ENCODE measurements at places on chromosomes 3 and 15. TPM values are rescaled to one million over a fixed set of nuclear protein-coding genes. Genes with fewer than 3 reads are reported as not detected.

GRCh38 chr15:57554063-57554811 lies 37.5 kb upstream of the MYZAP start:
- DNase-seq, result no peak

DNA sequence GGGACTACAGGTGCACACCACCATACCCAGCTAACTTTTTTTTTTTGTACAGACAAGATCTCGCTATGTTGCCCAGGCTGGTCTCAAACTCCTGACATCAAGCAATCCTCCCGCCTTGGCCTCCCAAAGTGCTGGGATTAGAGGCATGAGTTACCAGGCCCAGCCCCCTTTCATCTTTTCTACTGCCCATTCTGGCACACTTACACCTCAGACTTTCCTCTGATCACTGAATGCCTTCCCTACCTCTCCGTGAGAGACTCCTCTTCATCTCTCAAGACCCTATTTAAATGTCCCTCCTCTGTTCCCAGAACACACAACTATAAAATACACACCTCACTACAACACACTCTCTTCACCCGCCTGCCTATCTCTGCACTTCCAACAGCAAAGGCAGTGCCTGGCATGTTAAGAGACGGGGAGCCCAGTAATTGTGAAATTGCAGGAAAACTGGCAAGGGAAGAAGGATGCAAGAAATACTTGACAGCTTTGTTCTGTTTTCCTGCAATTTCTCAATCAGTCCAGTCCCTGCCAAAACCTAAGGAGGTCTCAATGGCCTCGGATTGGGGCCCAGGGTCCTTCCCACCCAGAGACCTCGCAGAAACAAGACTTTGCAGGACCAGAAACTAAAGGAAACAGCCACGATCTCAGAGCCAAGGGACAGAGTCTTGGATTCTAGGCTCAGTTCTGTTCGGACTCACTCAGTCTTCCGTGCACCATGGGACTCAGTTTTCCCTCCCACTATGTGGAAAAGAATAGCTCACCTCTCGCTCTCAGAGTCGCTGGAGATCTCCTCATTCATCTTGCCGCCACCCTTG lies 849 bp downstream of the RRP9 start:
- no peak for DNase-seq

The RTP1 gene
- polyA plus RNA-seq, result not detected

DNA sequence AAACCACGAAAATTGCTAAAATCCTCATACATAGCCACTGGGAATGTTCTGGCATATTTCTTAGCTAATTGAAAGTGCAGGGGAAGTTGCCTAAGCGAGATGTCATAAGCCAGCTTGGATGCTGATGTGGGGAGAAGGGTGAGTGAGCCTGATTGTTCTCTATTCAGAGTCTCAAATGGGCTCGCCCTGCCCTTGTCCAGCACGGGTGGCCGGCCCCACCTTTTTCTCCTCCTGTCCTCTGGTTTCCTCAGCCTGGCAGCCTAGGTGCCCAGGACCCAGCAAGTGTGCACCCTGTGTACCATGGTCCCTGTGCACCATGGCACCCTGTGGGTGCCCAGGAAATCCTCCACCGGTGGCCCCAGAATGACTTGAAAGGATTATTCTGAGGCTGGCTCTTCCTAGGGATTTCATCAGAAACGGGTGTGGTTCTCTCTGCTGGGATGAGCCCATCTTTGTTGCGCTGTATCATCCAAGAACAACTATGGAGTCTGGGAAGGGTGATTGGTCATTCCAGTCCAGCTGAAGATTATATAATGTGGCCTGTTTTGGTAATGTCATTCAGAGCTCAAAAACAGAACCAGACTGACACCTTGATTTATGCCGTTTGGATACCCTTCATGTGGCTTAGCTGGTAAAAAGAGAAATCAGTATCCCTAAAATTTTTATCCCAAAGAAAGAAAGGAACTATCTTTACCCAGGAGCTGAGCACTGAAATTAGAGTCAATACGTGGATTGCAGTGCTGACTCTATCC lies 150.8 kb upstream of the BHLHE40 start:
- no peak for DNase-seq

The WDR49 gene
- polyA plus RNA-seq, result 0.62 TPM

DNA sequence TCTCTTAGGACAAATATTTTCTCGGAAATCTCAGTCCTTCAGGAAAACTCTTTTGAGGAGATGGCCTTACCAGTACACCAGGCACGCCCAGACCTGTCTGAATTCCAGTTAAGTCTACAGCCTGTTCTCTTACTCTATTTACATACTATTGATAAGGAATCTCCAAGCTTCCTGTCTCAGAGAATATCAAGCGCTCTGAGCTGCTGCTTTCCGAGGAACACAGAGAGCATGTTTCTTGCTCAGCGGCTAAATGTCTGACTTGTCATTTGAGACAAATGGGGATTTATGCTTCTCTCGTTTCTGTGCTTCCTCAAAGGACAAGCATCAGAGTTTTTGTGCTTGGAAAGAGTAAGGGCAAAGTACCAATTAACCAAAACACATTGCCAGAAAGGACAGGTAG lies 112.4 kb upstream of the CCDC54 start:
- no peak for DNase-seq

- DNase-seq, result no peak
These were observed 248.5 kb downstream of the PTPRG start for GRCh38 chr3:61809879-61810278.

The ECT2 gene
- 8.5 TPM for polyA plus RNA-seq

The SNX22 gene
- polyA plus RNA-seq, result 60.2 TPM

DNA sequence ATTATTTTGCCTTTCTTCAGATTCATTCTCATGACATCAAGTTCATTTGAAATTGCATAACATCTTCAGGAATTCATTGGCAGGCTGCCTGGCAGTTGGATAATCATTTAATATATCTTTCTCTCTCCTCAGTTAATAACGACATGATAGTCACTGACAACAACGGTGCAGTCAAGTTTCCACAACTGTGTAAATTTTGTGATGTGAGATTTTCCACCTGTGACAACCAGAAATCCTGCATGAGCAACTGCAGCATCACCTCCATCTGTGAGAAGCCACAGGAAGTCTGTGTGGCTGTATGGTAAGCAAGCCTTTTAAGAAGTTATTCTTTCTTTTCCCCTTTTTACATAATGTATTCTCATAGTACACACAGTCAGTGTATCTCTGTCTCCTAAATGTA lies 38.2 kb downstream of the TGFBR2 start:
- peak; percentile 68 for DNase-seq

GRCh38 chr3:177385831-177386301 lies 188.6 kb upstream of the TBL1XR1 start:
- DNase-seq, result no peak

GRCh38 chr3:116442331-116443021 lies 2.8 kb downstream of the LSAMP start:
- DNase-seq, result no peak

DNA sequence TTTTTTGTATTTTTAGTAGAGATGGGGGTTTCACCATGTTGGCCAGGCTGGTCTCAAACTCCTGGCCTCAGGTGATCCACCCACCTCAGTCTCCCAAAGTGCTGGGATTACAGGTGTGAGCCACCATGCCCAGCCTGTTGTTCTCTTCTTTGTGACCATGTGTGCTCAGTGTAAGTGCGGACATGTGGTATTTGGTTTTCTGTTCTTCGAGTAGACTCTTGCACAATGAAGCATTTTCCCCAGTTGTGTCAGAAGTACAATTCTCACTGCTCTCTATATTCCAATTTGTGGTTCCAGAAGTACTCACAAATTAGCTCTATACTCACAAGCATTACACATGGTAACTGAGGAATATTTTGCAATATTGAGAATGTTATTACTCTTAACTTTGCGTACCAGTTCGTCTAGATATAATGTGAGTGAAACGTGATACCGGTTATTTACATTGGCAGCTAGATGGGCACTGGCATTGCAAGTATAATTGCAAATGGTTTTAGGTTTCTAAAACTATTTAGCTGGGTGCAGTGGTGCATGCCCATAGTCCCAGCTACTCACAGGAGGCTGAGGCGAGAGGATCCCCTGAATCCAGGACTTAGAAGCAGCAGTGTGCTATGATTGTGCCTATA lies 34.2 kb upstream of the MTMR14 start:
- DNase-seq, result no peak

GRCh38 chr3:94414418-94414817 lies 351.6 kb downstream of the NSUN3 start:
- DNase-seq, result no peak

DNA sequence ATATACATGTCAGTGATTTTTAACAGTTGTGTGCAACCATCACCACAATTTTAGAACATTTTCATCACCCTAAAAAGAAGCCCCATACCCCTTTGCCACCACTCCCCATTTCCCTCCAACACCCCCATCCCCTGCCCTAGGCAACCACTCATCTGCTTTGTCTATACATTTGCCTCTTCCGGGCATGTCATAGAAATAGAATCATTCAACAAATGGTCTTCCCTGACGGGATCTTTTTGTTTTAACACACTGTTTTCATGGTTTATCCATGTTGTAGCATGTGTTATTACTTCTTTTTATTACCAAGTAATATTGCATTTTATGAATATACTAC lies 4.0 kb downstream of the VILL start:
- DNase-seq, result no peak

GRCh38 chr15:67468416-67468815 lies 52.5 kb upstream of the C15orf61 start:
- no peak for DNase-seq

DNA sequence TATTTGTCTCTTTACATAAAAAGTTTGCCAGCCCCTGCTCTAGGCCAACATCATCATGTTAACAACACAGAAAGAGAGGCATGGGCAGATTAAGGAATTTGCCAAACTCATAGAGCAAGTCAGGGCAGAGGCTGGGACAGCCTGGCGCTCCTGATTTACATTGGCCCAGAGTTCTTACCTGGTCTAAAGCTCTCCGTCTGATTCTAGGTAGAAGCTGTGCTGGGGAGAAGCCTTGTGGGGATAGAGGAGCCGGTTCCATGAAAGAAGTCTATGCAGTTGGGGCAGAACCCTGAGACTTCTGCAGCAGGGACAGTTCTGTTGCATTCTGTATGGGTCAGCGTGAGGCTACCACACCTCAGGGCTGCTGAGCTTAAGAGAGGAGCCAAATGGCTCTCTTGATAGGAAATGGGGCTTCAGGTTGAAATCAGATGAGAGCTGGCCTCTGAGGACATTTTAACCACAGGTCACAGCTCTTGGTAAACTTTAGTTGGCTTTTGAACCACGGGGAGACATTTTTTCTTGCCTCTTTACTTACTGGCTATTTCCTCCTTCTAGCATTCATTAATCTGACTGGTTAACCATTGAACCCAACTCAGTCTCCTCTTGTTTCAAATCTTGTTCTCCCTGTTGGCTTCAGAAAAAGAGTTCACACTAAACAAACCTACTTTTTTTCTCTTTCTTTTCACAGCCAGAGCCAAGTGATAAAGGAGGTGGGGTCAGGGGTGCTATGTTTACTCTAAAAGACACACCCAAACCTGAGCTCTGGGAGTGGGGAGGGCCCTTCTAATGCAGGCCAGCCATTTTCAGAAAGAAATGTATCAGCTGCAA lies 250.7 kb downstream of the OPA1 start:
- no peak for DNase-seq

DNA sequence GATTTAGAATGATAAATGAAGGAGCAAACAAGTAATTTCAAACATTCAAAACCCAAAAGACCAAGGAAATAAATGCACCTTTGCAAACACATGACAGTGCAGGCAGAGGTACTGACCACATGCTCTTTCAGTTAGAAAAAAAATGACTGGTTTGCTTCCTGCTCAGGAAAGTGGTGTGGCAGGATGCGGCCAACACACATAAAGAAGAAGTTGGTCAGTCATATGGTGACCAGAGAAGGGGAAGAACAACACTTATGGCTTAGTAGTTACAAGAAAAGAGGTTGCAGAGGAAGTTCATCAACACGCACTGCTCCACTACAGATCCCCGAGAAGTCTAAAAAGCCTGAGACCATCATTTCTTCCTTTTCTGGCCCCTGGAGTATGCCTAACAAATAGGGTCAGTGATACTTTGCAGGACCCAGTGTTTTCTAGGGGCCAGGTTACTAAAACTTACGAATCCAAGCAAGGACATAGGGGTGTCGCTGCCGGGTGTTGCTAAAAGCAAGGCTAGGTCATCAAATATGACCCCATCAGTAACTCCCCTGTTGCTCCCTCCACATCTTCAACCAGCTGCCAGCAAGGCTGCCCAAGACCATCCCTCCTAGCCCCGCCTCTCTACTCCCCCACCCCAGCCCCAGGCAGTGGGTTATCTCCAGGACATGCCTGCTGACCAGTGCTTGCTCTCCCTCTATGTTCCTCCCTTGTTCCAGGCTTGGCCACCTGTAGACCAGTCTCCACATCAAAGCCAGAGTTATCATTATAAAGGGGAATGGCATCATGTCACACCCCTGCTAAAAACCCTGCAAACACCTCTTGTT lies 11.2 kb downstream of the ATP8B4 start:
- no peak for DNase-seq

DNA sequence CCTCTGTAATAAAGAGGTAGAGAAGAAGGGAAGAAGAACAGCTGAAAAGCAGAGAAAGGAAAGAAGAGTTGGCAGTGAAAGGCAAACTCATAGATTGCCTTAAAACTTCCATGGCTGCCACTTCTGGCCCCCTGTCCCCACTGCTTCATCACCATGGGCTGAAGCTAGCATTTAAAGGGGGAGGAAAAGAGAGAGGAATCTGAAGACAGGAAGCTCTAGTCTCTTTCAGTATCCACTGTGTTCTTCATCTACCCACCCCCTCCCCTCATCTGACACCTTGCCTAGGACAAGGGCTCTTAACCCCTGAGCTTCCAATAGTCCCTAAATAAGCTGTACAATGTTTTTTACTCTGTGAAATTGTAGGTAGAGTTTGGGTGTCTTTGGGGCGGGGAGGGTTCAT lies 60.6 kb downstream of the ALCAM start:
- DNase-seq, result no peak

- DNase-seq, result no peak
These were observed 14.7 kb downstream of the PCYT1A start for GRCh38 chr3:196272826-196273225.

GRCh38 chr15:81060907-81061306 lies 60.2 kb downstream of the TLNRD1 start:
- DNase-seq, result no peak

GRCh38 chr3:122025296-122025695 lies 3.2 kb upstream of the ILDR1 start:
- DNase-seq, result peak; percentile 20

The NTRK3 gene
- not detected for polyA plus RNA-seq

The ZNF860 gene
- polyA plus RNA-seq, result 12.0 TPM

GRCh38 chr15:62749036-62749815 lies 293.3 kb upstream of the TPM1 start:
- DNase-seq, result no peak

DNA sequence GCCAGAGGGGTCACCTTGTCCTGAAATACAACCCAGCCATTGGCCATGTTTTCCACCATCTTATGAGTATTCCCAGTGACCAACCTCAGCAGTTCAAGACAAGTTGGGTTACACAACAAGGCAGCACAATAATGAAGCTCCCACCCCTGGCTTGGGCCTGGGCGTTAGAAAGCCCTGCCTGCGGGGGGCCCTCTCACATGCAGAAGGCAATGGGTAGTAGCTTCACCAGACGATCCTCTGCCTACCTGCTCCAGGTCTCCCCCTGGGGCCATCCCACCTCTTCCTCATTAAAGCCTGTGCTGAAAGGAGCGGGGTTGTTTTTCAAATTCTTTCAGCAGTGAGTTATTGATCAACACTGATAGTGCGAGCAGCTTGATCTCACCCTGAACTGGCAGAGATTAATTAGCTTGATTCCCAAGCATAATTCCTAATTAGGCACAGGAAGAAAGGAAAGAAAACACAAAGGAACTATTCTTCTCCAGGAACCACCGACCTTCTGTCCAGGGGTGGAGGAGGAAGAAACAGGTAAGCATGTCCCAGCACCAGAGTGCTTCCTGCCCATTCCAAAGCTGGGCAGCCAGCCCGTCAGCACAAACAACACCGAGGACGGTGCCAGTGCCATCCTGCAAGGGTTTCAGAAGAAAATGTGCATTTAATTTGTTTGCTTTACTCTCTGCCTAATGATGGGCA lies 79.7 kb upstream of the CGNL1 start:
- DNase-seq, result no peak

The ERICH6 gene
- not detected for polyA plus RNA-seq

All from naive B cell (primary cell).